ENCODE measurements at places on chromosomes 3 and 15.

DNA sequence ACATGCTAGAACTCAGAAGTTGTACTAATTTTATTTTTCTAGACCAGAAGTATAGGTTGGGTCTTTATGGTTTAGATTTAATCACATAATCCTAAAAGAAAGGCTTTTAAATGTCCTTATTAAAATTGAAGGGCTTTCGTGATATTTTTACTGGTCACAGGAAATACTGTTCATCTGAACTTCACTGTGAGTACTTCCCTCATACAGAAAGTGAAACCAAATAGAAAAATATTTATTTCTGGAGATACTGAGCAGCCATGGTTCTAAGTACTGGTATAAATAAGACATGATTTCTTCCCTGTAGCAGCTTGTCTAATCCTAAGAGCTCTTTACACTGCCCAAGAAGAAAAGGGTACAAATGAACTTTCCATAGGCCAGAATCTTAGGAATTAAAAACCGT, 2.0 kb downstream of the SNRK start:
- DNase-seq = no peak

- no peak for DNase-seq
These were observed 271.3 kb downstream of the TJP1 start for GRCh38 chr15:29550834-29551465.

GRCh38 chr3:2568156-2568555, 469.5 kb downstream of the CNTN4 start:
- no peak for DNase-seq

DNA sequence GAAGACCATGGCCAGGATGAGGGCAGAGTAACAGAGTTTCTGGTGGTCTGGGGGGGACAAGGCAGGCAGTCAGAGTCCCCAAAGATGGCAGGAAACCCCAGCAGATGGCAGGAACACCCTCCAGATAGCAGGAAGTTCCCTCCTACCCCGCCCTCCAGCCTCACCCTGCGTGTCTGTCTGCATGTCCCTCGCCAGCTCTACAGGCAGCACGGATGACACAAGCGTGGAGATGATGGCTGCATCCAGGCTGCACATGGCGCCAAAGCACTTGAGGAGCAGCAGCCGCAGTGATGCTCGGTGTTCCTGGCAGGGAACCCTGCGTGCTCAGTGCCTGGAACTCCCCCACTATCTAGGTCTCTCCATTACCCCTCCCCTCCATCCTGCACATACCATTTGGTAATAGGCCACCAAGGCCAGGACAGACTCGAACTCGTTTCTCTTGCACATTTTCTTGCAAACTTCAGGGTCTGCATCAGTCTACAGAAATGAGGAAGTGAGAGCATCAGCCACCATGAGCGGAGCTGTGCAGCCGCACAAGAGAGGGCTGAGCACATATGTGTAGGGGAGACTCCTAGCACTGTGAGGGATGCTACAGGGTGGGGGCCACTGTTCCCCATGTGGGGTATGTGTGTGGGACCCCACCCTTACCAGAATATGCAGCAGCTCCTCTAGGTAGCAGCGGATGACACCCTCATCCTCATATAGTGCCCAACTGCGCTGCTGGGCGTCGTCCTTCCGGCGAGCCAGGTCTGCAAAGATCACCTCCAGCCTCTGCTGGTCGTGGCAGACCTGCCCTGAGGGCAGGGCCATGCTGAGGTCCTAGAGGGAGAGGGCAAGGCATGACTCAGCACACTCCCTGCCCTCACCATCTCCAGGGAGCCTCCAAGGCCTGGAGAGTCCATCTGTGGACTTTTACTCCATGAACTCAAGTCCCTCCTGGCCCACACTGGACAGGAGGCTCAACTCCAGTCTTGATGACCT, 6.0 kb downstream of the NCKIPSD start:
- DNase-seq = no peak

DNA sequence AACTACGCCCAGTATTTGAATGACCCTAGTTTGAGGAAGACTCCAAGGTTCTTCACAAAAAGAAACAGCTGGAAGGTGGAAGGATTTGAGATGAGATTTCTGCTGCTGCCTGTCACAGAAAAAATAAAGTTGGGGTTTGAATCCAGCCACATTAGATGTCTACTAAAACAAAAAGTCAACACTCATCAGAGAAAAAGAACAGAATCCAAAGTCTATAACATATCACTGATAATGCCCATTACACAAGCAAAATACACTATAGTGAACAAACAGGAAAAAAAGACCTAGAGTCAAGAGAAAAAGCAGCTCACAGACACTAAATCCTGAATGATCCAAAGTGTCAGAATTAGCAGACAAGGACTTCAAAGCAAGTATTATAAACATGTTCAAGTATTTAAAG, 56.0 kb downstream of the RFX7 start:
- DNase-seq = no peak

GRCh38 chr15:39451121-39451688, 129.7 kb upstream of the THBS1 start:
- DNase-seq = no peak

DNA sequence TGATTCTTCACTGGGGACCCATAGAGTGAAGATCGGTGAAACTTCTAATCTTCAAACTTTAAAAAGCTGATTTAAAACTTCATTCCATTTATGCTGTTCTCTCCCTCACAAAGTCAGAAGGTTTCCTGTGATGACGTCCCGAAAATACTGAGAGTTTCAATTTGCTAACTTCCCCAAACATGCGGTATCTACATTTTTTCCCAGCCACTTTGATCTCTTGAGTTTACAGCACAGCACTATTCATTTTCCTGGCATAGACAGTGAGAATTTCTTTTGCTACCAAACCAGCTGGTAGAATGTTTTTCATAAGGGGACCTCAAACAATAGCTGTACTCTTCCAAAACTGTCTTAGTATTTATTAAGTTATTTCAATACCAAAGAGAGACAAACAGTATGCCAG, 156.8 kb downstream of the LSAMP start:
- no peak for DNase-seq

- DNase-seq = no peak
These were observed 91.5 kb downstream of the CD47 start for GRCh38 chr3:107999215-107999775.

DNA sequence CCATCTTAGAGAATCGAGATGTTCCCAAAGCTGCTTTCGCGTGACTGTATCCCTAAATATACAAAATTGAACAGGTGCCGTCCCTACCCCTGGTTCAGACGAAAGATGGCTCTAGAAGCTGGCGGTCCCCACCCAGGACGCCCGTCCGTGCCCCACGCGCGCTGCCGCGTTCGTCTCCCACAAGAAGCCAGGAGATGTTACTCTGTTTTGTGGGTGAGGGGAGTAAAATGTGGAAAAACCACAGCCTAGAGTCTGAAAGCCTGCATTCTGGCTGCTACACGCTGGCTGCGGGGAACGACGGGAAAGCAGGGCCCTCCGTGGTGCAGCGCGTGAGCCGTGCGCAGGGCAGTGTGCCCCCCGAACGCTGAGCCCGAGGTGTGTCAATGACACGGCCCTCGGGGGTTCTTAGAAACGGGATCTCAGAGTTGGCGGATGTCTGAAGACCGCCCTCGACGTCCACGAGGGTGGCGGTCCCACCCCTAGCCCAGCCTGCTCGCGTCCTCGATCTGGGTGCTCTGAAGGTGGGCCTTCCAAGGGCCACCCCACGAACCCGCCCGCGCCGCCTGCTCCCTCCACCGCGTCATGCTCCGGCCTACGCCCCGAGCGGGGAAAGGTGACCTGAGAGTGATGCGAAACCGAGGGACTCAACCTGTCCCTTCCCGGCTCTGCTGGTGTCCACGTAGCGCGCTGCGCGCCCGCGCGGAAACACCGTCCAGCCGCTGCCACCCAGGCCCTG, 95.6 kb downstream of the OCA2 start:
- no peak for DNase-seq

DNA sequence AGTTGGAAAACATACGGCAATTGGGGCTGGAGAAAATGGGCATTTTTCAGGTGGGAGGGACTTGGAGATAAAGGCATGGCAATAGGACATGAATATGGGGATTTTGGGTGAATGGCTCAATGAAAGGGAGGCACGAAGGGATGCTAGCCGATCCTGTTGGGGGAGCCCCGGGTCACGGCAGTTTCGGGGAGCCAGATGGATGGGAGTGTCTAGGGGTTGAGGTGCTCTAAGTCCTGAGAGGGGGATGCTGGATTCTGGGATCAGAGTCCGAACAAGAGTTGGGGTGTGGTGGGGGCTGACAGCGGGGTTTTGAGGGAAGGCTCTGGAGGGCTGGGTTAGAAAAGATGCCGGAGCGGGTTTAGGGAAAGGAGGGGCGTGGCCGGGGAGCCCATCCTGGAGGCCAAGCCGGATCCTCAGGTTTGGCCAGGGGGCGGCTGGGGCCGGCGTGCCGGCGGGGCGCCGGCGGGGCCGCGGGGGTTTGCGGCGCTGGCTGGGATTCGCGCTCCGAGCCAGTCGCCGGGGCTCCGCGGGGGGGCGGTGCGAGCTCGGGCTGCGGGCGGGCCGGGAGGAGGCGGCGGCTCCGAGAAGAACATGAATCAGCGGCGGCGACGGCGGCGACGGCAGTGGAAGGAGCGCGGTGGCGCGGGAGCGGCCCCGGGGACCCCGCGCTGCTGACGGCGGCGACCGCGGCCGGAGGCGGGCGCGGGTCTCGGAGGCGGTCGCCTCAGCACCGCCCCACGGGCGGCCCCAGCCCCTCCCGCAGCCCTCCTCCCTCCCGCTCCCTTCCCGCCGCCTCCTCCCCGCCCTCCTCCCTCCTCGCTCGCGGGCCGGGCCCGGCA, at the start of gene TYRO3:
Gene TYRO3 (plus strand): TSS at position 813 of the 839 bp plus-strand sequence. CDS start 46 bp downstream, outside the sequence.
- no peak for DNase-seq
